ENCODE measurements at places on chromosomes 1 and 21. TPM values are rescaled to one million over a fixed set of nuclear protein-coding genes. Genes with fewer than 3 reads are reported as not detected.

PGLYRP3 gene
- not detected for polyA plus RNA-seq

CD34 gene
- 1.1 TPM for polyA plus RNA-seq

CD1D gene
- polyA plus RNA-seq, result 15.0 TPM

CHODL gene
- polyA plus RNA-seq, result not detected

LRRC38 gene
- polyA plus RNA-seq, result not detected

KRTAP19-3 gene
- polyA plus RNA-seq, result not detected

HTR1D gene
- polyA plus RNA-seq, result 0.21 TPM

HSD3B1 gene
- polyA plus RNA-seq, result not detected

ST6GALNAC3 gene
- polyA plus RNA-seq, result 21.7 TPM

OR2G6 gene
- polyA plus RNA-seq, result not detected

S100A2 gene
- polyA plus RNA-seq, result 5.4 TPM

CD101 gene
- 6.2 TPM for polyA plus RNA-seq

ARTN gene
- polyA plus RNA-seq, result not detected

RGS16 gene
- 1.3 TPM for polyA plus RNA-seq

CFHR4 gene
- polyA plus RNA-seq, result not detected

LRRC53 gene
- polyA plus RNA-seq, result 0.03 TPM

All from small intestine (tissue), 16 donors.